ENCODE measurements at places on chromosomes 3 and 15.

- DNase-seq, result no peak
Measured at GRCh38 chr3:59979542-59979941, 929.7 kb upstream of the CFAP20DC start.

DNA sequence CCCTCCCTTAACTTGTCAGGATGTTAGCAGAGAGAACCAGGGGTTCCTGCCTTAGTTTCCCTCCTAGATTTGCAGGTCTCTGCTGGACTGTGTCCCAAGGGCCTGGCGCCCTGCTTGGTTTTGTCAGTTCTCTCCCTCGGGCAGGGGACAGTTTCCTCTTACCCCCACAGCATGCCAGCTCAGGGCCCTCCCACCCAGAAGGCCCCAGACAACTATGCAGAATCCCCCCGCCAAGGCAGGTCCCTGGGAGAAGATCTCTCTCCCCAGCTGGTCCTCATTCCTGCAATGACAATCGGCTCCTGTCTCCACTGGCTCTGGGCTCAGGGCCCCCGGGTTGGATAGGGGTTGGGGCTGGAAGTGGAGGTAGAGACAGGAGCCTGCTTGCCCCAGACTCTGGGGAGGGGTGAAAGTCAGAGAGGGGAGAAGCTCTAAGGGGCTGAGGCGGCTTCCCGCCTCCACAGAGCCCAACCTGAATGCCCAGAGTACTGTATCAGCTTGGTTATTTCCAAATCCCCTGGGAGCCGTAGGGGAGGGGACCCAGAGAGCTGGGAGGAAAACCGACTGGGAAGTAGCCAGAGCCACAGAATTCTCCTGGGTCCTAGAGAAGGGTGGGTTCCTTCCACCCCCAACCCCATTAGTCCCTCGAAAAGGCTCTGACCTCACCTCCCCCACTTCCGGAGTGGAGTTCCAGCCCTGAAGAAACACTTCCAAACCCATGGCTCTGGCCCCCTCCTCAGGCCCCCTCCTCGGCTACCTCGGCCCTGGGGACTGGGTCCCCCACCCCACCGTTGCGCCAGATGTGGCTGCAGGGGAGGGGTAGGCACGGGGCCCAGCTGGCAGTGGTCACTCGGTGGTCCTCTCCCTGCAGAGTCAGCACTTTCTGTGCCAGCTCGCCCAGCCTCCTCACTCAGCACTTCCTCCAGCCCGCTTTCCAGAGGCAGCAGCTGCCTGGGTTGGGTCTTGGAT lies 3.8 kb upstream of the LOXL1 start:
- peak; percentile 34 for DNase-seq

DNA sequence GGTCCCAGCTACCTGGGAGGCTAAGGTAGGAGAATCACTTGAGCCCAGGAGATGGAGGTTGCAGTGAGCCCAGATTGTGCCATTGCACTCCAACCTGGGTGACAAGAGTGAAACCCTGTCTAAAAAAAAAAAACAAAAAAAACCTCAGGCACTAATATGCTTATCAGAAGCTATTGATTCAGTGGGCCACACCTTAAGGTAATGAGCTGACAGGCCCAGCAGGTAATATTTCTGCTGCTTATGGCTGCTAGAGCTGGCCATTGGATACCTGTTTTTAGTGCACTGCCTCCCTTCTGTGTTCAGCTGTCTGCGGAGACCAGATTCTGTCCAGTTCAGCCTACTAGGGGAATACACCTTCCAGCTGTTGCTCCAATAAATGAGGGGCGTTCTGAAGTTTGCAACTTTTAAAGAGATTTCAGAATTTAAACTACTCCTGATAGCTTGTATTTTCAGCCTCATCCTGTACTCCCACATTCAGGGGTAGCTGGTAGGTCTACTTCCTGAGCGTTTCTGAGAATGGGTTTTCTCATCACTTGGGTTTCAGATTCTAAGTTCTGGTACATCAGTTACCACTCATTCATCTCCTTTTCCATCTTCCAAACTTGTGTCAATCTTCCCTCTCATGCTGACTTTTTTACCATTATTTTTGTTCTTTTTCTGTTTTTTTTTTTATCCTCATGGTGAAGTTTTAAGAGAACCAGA lies 69.0 kb downstream of the ATP11B start:
- no peak for DNase-seq

DNA sequence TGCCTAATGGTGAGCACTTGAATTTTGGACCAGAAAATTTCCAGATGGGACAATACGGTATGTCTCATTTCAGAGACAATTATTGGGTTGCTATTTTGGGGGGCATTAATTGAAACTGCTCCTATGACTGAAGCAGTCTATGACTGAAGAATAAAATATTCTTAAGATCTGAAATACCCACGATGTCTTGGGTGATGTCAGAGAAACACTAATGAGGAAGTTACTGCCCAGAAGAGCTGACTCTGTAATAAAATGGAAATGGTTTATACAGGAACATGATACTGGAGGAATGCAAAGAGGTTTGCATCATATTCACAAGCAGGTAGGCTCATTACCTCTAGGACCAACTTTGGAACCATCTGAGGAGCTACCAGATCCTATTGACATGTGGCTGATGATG lies 68.7 kb downstream of the IL12A start:
- DNase-seq, result no peak

DNA sequence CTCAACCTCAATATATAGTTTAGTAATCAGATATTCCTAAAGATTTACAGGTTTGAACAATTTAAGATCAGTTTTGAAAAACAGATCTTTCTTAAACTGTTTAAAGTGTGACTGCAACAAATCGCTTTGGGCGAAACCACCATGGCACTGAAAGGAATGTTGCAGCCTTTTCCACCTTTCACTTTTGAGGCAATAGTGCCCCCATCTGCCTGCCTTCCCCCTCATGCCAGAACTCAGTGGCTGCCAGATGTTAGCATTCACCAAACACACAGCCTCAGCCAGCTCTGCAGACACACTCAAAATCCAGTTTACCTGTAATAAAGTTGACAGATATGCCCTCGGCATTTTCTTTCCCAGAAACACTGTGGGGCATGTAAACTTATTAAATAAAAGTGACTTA lies 3.3 kb downstream of the LYSMD4 start:
- peak; percentile 47 for DNase-seq
